ENCODE measurements at places on chromosomes 12 and 14. TPM values are rescaled to one million over a fixed set of nuclear protein-coding genes. Genes with fewer than 3 reads are reported as not detected.

DNA sequence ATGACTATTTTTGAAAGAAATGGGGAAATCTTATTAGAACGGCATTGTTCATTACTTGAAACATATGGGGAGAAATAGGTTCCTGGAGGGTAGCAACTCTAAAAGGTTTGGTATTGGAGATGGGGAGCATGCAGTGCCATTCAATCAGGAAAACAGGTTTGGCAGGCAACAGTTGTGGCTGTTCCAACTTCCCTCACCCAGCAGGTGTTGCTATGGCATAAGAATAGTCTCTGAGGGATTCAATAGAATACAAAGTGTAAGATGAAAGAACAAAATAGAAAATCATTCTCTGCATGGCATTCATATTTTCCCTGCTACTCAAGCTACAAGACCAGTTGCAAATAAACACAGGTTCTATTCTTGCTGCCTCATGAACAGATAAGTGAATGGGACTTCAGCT is 393.3 kb upstream of the RPL10L start:
- no peak for DNase-seq

- no peak for DNase-seq
Measured at GRCh38 chr12:22339691-22340090, 5.2 kb upstream of the ST8SIA1 start.

Gene WNT1
- total RNA-seq = not detected

GRCh38 chr14:92944976-92945375 is 22.0 kb downstream of the CHGA start:
- no peak for DNase-seq

DNA sequence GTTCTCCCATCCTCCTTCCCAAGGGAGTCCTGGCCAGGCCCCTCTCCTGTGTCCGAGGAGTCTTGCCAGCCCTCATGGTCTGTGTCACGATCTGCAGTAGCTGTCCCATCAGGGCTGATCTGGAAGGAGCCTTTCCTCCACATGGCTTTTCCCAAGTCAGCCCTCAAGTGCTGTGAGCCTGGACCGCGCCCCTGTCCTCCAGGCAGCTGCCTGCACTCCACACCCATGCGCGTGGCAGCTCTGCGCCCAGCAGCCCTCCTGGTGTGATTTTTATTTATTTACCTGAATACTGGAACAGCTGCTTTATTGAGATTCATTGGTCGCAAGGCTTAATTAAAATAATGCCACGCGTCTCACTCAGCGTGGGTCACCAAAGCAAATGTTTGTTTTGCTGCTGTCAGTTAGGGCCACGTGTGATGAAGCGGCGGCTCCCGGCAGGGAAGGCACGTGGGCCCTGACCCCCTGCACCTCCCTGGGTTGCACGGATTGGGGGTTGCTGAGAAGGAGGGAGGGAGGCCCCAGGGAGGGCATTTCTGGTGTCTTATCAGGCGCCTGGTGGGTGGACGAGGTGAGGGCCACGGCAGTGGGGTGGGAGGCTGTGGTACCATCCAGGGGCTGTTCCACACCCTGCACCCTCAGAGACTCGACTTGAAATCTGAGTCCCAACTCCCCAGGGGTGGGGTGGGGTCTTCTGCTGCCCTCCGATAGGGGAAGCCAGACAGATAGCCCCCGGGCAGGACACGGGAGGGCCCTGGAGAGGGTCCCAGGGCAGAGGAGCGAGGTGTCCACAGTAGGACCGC is 206.3 kb upstream of the C14orf180 start:
- no peak for DNase-seq

Gene GALNT9
- total RNA-seq = not detected

- no peak for DNase-seq
Measured at GRCh38 chr14:104086210-104086660, 735 bp downstream of the ASPG start.

GRCh38 chr14:100677554-100678468 is 48.9 kb upstream of the DLK1 start:
- DNase-seq = peak; percentile 37

DNA sequence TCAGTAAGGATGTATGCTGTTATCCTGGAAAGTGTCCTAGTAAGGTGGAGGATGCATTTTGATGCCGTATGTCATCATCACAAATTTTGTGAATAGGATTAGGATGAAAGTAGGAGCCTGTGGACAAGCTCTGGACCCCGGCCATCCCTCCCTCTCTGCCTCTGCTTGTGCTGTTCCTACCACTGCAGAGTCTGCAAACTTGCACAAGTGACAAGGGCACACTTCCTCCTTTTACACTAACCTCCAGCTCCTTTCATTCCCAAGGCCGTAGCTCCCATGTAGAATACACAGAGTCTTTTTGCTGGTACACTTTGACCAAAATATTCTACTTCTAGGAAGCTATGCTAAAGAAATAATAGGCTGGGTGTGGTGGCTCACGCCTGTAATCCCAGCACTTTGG is 13.3 kb upstream of the TMCC3 start:
- DNase-seq = no peak

Gene LRRC10
- not detected for total RNA-seq
